ENCODE measurements at places on chromosomes 2 and 18. TPM values are rescaled to one million over a fixed set of nuclear protein-coding genes. Genes with fewer than 3 reads are reported as not detected.
A peak's percentile ranks its signal among the peaks of the same experiment; 100 is the strongest.

- peaks cover 23% of the 10 kb centered on the region for H3K4me1 ChIP-seq
- no peak for DNase-seq
- H3K4me3 ChIP-seq = no peak overlapping the region
- peaks cover 100% of the 10 kb centered on the region for H3K27me3 ChIP-seq
Observed at GRCh38 chr2:118837067-118837466, 10.4 kb downstream of the EN1 start.

- no peaks in the 10 kb centered on the region for H3K27me3 ChIP-seq
- H3K4me3 ChIP-seq = no peak within 1 kb of the TSS
- peaks cover 10% of the 10 kb centered on the region for H3K4me1 ChIP-seq
- H3K36me3 ChIP-seq = no peaks in the 10 kb centered on the region
- peak; percentile 17 for DNase-seq
- H3K27ac ChIP-seq = no peak within 1 kb of the TSS
Observed at GRCh38 chr2:223051693-223052289, at the start of gene KCNE4. TSS of gene KCNE4 (plus strand) at chr2:223052190. CDS start at chr2:223052831, 641 bp downstream.

DNA sequence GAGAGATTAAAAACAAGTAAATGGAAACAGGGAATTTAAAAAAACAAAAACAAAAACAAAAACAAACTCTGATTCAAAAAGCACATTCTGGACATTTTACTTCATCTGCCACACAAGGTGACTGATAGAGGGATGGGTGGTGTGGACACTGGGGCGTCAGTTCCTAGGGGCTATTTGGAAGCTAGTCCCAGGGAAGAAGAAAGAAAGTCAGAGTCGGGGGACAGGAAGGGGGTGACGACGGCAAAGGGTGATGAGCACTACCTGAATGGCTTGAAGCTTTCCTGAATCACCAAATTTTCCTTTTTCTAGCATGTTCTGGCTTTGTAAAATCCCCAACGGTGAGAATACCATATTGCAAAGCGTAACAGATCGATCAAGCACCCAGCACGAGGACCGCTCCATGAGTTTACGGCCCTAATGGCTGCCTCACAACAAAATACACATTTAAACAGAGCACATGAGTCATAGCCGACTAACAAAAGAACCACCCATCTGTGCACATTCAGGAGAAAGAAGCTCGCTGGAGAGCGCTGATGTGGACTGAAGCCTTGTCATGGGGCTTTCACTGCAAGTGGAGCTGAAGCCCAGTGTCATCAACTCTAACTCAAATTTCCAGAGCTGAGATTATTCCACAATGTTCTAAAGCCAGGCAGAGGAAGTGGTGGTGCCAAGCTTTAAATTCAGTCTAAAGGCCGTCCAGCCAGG lies 178.9 kb downstream of the LNPK start:
- H3K27me3 ChIP-seq = no peaks in the 10 kb centered on the region
- H3K4me3 ChIP-seq = no peak overlapping the region
- peak; percentile 30 for DNase-seq
- peaks cover 19% of the 10 kb centered on the region for H3K4me1 ChIP-seq
- no peak overlapping the region for H3K27ac ChIP-seq

DNA sequence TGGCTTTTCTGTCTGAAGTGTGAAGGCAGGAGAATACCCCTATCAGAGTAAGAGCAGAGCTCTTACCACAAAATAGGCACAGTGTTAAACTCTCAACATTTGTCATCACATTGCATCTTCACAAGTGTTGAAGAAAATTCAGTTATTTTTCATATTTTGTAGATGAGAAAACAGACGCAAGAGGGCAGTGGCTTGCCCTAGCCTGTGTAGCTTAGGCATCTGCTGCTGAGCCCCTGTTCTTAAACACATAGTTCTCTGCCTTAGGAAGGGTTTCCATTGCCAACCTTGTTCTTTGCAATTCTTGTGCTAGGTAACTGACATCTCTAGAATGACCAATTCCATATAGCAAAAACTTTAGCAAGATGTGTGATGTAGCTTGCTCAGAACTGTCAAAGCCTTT lies 112.7 kb upstream of the RMDN2 start:
- H3K4me3 ChIP-seq = no peak overlapping the region
- H3K27ac ChIP-seq = no peak overlapping the region
- H3K4me1 ChIP-seq = no peaks in the 10 kb centered on the region

The LONRF2 gene
- 0.37 TPM for total RNA-seq

The XIRP2 gene
- total RNA-seq = not detected

The POTEF gene
- 15.1 TPM for total RNA-seq

GRCh38 chr18:10259901-10260300 lies 194.5 kb upstream of the APCDD1 start:
- no peaks in the 10 kb centered on the region for H3K4me1 ChIP-seq
- no peak overlapping the region for H3K27ac ChIP-seq
- DNase-seq = no peak
- no peak overlapping the region for H3K4me3 ChIP-seq
- no peaks in the 10 kb centered on the region for H3K27me3 ChIP-seq
- H3K36me3 ChIP-seq = no peaks in the 10 kb centered on the region

DNA sequence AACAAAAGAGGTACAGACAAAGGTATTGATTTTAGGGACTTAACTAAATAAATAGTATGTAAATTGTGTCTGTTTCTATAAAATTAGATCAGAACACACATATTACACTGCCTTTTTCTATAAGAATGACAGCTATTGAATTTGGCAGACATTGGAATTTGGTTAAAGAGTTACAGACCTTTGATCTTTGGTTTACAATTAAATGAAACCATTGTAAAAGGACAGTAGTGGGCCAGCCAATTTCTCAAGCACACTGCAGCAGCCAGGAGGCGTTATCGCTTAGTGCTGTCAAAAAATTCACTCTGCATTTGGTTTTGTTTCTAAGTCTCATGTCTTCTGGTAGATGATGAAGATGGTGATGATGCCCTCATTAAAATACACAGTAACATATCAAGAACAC lies 175.9 kb downstream of the NR4A2 start:
- H3K36me3 ChIP-seq = no peaks in the 10 kb centered on the region
- H3K27me3 ChIP-seq = no peaks in the 10 kb centered on the region
- H3K4me3 ChIP-seq = no peak overlapping the region
- H3K4me1 ChIP-seq = peaks cover 17% of the 10 kb centered on the region
- peak; percentile 33 for DNase-seq

DNA sequence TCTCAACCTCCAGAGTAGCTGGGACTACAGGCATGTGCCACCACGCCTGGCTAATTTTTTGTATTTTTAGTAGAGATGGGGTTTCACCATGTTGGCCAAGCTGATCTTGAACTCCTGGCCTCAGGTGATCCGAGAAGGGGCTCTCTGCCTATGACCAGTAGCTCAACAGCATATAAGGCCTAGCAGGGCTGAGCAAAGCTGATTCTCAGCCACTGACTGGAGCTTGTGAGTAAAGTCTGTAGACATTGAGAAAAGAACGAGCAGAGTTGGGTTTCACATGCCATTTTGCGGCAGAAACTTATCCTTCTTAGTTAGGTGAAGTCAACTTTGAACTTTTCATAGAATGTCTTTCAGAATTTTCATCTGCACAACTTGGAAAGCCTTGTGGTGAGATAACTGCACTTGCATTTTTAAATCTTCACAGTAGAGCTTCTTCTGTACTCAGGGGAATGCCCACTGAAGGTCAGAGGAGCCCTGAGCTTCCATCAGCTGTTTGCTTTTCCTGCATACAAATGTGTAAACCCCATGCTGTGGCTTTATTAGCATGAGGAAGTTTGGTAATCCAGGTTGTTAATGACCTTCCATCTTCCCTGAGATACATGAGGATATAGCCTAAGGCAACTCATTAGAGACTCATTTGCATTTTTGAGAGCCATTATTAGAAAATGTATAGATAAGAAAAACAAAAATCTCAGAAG lies 602.4 kb downstream of the METTL4 start:
- no peak overlapping the region for H3K27ac ChIP-seq
- H3K4me1 ChIP-seq = peaks cover 6% of the 10 kb centered on the region
- no peaks in the 10 kb centered on the region for H3K36me3 ChIP-seq
- H3K27me3 ChIP-seq = no peaks in the 10 kb centered on the region

The IGFBP2 gene
- total RNA-seq = 371 TPM

GRCh38 chr2:51145761-51146160 lies 113.8 kb upstream of the NRXN1 start:
- H3K4me3 ChIP-seq = no peak overlapping the region
- no peak for DNase-seq
- H3K27me3 ChIP-seq = no peaks in the 10 kb centered on the region
- H3K27ac ChIP-seq = no peak overlapping the region
- H3K4me1 ChIP-seq = no peaks in the 10 kb centered on the region

DNA sequence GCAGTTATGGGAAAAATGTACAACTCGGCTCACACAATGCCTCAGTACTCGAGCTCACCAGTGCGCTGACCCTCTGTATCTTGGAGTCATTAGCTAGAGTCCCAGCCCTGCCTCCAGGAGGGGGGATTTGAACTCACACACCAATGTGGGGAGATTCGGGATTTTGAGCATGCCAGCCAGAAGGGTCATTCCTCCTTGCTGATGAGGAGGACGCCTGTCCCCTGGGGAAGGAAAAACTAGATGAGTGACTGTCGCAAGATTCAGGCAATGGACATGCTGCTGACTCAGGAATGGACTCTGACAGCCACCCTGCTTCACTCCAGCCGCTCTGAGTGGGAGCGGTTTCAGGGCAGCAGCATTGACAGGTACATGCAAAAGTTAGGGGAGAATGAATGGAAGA lies 20.6 kb downstream of the FIGN start:
- H3K4me1 ChIP-seq = peaks cover 92% of the 10 kb centered on the region
- H3K36me3 ChIP-seq = no peaks in the 10 kb centered on the region
- H3K4me3 ChIP-seq = no peak overlapping the region
- DNase-seq = peak; percentile 56

DNA sequence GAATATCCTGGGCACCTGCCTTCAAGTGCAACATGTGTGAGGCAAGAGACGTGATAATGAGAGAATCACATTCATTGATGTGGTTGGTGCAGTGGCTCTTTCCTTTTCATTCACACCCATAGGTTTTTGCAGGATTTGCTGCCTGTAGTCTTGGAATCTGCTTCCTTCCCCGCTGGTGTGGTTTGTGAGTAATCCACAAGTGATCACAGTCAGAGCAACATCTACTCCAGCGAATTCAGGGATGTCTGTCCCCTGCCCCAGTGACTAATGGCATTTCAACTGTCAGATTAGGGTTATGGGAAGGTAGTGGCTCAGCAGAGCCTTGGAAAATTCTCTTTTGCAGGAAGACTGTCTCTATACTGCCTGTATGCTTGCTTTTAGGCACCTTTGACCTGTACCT lies 225.5 kb upstream of the RBMS1 start:
- H3K4me1 ChIP-seq = peaks cover 4% of the 10 kb centered on the region
- no peak overlapping the region for H3K4me3 ChIP-seq
- no peak overlapping the region for H3K27ac ChIP-seq
- H3K36me3 ChIP-seq = no peaks in the 10 kb centered on the region

DNA sequence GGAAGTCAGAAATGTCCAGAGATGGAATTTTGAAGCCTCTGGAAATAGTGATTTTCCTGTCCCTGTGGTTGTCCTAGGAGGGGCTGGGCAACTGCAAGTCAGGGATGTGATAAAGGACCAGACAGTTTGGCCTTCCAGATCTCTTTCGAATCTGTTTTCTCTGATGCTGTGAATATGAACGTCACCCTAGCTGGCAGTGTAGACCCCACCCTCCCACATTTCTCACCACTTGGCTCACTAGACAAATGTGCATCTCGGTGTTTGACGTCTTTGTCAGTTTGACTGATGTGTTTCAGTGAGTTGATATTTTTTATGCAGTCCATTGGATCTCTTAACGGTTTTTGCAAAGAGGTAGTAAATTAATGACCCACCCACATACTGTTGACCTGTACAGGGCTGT lies 301.2 kb downstream of the TNS1 start:
- no peaks in the 10 kb centered on the region for H3K27me3 ChIP-seq
- H3K36me3 ChIP-seq = no peaks in the 10 kb centered on the region
- no peak for DNase-seq
- no peaks in the 10 kb centered on the region for H3K4me1 ChIP-seq

DNA sequence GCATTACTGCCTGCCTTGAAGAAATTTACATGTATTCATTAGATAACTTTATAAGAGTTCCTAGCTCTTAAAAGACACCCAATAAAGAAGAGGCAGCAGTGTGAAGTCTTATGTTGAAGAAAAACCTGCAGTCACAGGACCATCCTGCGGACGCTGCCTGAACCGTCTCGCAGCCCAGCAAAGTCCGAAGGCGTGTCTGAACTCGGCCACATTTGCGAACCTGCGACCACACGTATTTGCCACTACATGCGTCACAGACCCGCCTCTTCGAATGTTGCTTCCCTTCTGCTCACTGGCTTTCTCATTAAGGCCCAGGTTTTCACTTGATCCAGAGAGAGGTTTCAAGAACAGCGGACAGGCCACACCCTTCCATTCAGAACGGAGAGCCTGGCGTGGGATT lies 41.2 kb downstream of the CNGA3 start:
- H3K27ac ChIP-seq = no peak overlapping the region
- H3K4me3 ChIP-seq = no peak overlapping the region
- no peaks in the 10 kb centered on the region for H3K36me3 ChIP-seq
- DNase-seq = no peak
- no peaks in the 10 kb centered on the region for H3K27me3 ChIP-seq

All from neural progenitor cell (in vitro differentiated cells).